ENCODE measurements at places on chromosomes 7 and 10.

GRCh38 chr7:88083883-88084282 lies 136.0 kb downstream of the SRI start:
- no peak for DNase-seq

DNA sequence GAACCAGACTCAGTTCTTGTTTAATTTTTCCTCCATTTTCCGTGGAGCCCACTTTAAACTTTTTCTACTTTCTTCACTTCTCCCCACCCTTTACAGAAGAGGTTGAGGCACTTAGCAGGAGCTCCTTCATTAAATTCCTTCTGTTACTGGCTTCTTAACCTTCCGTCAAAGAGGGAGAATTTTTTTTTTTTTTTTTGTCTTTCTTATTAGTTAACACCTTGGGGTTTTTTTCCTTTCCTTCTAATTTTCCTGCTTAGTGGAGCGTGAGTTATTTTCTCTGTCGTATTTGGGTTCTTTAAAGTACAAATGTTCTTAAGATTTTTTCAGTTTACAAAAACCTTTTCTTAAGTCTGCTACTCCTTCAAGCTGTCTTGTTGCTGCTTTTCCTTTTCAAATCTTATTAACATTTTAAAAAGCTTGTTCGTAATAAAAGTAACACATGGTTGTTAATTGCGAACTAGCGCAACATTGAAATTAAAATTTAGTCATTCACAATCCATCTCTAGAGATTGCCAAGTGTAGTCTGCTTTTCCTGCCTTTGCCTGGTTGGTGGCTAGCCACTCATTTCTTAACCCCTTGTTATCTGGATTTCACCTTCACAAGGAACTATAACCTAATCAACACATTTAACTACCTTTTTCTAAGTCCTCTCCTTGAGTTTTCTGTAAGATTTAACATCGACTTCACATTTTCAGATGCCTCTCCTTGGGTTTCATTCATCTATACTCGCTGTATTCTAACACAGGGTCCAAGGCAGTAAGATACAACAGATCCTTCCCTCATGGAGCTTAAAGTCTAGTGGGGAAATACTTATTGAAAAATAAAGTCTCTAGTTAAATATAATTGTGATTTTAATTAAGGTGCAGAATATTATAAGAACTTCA lies 2.0 kb downstream of the BMPR1A start:
- DNase-seq, result no peak

DNA sequence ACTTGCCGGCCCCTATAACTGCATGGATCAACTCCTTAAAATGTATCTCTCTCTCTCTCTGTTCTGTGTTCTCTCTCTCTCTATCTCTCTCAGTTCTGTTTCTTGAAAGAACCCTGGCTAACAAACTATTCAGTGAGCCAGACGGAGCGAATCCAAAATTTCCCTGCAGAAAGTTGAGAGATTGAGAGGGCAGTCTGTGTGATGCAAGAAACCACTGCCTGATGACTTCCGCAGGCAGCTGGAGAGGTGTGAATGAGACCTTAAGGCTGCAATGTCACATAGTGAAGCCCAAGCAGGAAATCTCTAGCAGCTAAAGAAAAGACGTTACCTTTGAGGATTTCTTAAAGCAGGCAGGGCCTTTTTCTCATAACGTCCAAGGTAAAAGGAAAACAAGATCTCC lies 17.3 kb downstream of the FAM107B start:
- DNase-seq, result no peak

DNA sequence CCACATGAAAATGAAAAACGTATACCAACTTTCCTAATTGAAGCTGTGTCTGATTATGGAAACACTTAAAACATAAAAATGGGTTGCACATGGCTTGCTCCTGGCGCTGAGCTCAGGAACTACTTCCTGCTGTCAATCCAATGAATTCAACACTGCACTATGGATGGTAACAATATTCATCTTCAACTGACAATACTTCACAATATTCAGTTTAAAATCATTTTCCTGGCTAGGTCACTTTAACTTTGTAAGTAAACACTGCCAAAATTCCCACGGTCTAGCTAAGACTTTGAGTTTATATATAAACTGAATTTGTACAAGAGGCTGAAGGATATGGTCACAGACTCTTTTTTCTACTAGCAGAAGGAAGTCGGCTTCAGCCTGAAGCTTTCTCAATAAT lies 556.9 kb downstream of the TNS3 start:
- no peak for DNase-seq

DNA sequence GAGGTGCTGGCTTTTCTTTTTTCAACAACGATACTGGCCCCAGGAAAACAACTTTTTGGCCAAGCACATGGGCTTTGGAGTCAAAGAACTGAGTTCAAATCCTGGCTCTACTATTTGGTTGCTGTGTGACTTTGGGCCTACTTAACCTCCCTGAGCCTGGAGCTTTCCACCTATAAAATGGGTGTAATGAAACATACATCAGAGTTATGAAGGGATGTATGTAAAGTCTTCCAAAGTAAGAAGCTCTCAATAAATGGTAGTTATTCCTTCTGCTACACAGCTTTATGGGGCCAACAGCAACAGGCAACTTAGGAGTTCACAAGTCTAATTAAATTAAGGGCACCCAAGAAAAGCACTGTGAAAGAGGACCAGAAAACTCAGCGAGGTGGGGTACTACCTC lies 33.0 kb downstream of the ZNF777 start:
- no peak for DNase-seq

DNA sequence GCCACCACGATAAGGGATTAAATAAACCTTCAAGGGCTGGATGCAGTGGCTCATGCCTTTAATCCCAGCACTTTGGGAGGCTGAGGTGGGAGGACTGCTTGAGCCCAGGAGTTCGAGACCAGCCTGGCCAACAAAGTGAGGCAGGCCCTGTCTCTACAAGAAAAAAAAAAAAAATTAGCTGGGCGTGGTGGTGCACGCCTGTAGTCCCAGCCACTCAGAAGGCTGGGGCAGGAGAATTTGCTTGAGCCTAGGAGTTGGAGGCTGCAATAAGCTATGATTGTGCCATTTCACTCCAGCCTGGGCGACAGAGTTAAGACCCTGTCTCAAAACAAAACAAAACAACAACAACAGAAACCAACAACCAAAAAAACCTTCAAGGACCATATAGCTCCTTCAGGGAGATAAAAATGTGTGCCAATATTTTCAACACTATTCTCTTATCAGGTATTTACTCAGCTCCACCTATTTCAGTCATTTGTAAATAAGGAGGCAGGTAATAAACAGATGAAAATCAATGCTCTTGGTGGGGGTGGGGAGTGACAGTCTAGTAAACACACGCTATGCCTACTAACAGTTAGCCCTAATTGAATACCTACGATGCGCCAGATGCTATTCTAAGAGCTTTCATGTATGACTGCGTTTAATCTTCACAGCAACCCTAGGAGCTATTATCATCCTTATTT lies 13.2 kb downstream of the BAIAP2L1 start:
- no peak for DNase-seq

- DNase-seq, result no peak
Observed at GRCh38 chr10:83666762-83667161, 472.5 kb upstream of the GHITM start.

- no peak for DNase-seq
Observed at GRCh38 chr7:119647286-119647685, 625.7 kb upstream of the KCND2 start.

DNA sequence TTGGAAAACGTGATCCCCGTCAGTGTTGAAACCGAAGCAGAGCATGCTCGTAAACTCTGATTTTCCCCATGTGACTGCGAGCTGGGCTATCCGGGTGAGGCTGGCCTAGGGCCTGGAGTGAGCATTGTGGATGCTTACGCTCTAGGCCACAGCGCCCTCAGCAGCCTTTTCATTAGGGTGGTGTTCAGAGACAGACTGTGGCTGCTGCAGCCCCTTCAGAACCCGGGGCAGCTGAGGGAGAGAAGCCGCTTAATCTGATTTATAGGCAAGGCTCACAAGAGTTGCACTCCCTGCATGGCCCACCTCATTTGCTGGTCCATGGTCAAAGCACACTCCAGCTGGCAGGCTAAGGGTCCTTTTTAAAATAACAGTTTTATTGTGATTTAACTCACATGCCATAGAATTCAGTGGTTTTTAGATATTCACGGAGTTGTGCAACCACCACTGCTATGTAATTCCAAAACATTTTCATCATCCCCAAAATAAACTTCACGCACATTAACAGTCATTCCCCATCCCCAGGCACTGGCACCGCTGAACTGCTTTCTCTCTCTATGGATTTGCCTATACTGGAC lies 72.5 kb downstream of the SYPL1 start:
- no peak for DNase-seq

GRCh38 chr7:113774182-113774807 lies 144.5 kb downstream of the PPP1R3A start:
- DNase-seq, result no peak

GRCh38 chr10:24951201-24952142 lies 934 bp downstream of the PRTFDC1 start:
- no peak for DNase-seq

GRCh38 chr10:129381741-129382140 lies 85.3 kb upstream of the MGMT start:
- DNase-seq, result no peak

- no peak for DNase-seq
Observed at GRCh38 chr10:3648170-3648569, 136.8 kb downstream of the KLF6 start.

DNA sequence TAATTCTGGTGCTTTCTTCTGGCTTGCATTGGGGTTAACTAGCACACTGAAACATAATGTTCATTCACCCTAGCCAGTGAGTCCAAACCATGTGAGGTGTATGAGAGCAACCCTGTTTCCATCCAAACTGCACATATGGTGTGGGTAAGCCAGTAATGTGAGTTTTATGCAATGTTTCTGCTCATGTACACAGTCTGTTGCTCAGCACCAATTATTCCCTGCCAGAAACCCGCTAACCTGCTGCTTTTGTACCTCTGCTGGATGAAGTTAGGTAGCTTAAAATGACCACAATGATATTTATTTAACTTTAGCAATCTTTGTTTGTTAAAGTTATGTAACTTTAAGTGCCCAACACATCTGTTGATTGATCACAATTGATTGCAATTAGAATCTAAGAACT lies 93.7 kb upstream of the RPA3 start:
- no peak for DNase-seq

DNA sequence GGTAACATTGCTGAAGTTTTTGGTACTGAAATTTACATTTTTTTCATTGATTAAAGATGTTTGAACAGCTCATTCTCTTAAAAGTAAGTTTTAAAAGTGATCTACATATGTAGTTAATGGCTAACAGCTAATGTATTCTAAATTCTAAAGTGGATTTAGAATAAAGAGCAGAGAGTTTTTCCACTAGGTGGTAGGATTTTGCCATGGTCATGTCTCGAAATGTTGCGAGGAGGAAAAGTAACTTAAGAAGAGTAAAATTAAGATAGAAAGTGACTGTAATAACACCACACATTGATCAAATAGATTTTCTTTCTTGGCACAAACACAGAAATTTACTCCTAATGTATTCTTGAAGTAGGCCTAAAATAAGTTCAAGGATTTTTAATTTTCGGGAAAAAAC lies 19.8 kb downstream of the LSMEM1 start:
- no peak for DNase-seq

- peak; percentile 88 for DNase-seq
Observed at GRCh38 chr7:94509264-94509886, at the start of gene CASD1. CASD1 (plus strand) TSS chr7:94509809; CDS start chr7:94510085, 276 bp downstream.

- no peak for DNase-seq
Observed at GRCh38 chr7:3370068-3370830, 69.2 kb downstream of the SDK1 start.

DNA sequence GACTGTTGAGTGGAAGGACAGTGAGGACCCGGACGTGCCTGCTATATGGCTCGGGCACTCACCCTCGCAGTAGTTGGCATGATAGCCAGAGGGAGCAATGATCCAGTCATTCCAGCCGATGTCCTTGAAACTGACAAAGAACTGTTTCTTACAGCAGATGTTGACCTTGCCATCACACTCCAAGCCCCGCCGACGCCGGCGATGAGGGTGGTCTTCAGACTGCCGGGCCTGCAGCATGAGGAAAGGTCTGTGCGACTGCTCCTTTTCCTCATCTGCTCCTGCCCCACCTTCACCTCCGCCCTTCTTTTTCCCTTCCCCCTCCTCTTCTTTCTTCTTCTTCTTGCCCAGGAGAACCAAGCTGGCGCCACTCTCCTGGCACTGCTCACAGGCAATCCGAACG lies 13.1 kb downstream of the INHBA start:
- DNase-seq, result no peak

DNA sequence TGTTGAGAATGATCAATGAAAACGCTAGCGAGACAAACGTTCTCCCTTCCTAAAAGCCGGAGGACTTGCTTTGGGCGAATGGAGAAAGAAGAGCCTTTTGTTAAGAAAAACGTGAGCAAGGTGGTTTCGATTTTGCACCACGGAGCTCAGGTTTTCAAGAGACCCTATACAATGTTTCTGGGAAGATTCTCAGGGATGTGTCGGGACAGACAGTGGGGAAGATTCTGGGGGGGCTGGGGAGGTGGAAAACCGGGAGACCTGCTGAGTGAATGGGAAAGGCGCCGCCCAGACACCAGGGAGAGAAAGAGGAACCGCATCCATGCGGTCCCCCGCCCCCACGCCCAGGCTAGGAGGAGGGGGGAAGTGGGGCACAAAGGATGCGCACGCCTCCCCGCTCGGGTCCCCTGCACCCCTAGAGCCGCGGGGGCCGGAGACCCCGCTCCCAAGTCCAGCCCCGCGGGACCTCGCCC lies 745 bp downstream of the YWHAG start:
- peak; percentile 84 for DNase-seq

GRCh38 chr10:46523119-46523961 lies 33.1 kb downstream of the GPRIN2 start:
- peak; percentile 53 for DNase-seq

GRCh38 chr7:39130274-39130673 lies 152.6 kb downstream of the POU6F2 start:
- DNase-seq, result no peak

- DNase-seq, result no peak
Observed at GRCh38 chr10:133230044-133230361, at the start of gene UTF1. UTF1 (plus strand) TSS chr10:133230217; CDS start chr10:133230289, 72 bp downstream.
